Activated naive CD4-positive, alpha-beta T cell (primary cell): ENCODE measurements at places on chromosomes 5 and 9.

DNA sequence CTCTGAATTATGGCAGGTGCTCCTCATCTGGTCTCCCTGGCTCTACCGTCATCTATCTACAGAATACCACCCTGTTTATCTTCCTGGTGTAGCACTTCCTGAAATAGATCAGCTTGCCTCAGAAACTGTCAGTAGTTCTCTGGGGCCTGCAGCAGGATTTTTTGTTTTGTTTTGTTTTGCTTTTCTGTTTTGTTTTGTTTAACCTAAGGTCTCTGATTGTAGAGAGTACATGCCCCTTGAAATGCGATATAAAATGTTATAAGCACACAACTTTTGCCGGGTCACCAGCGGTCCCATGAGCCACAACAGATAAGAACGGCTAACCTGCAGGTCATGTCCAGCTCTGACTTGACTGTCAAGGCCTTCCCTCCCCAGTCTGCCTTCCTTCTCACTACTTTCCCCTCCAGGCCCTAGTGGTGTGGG is 26.6 kb upstream of the CREBRF start:
- no peak for DNase-seq

DNA sequence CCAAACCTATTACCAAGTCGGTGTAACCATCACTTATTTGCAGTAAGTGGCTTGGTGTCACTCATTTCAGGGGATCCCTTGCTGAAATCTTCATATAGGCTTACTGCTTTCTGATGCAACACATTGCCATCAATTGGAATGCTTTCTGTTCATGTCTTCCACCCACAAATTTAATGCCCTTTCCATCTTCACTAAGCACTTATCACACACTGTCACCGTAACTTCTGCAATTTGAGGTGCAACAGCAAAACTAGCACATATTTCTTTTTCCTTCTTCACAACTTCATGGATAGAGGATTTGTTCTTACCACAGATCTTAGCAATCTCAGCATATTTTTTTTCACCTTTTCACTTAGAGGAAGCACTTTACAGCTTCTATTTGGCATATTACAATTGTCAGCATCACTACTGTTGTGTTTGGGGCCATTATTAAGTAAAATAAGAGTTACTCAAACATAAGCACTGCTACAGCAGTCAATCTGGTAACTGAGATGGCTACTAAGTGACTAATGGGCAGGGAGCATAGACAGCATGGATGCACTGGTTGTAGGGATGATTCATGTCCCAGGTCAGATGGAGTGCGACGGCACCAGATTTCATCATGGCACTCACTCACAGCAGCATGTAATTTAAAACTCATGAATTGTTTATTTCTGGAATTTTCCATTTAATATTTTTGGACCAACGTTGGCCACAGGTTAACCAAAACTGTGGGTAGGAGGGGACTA is 70.1 kb downstream of the PIP5K1B start:
- DNase-seq, result no peak

GRCh38 chr5:139644001-139644456 is 4.1 kb upstream of the CXXC5 start:
- DNase-seq, result no peak

DNA sequence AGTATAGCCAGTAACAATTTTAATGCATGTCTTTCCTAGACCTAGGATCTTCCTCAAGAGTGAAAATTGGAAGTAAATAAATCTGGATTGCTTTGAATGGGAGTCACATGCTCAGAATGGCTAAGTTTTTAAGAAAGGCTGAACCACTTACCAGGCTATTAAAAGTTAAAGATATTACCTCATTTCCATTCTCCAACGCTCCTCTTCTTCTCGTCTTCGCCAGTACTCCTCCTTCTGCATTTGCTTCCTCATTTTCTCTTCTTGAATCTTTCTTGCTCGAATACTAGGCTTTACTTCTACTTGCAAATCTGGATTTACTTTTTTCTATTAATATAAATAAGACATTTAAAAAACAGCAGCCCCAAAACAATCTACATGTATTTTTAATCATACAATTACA is 49.6 kb downstream of the ZFR start:
- no peak for DNase-seq

- DNase-seq, result no peak
Observed at GRCh38 chr9:104997536-104997935, 69.6 kb upstream of the ABCA1 start.

- no peak for DNase-seq
Observed at GRCh38 chr9:69535911-69536310, 136.3 kb downstream of the APBA1 start.

- DNase-seq, result no peak
Observed at GRCh38 chr5:74059706-74060105, 433.7 kb downstream of the ARHGEF28 start.

DNA sequence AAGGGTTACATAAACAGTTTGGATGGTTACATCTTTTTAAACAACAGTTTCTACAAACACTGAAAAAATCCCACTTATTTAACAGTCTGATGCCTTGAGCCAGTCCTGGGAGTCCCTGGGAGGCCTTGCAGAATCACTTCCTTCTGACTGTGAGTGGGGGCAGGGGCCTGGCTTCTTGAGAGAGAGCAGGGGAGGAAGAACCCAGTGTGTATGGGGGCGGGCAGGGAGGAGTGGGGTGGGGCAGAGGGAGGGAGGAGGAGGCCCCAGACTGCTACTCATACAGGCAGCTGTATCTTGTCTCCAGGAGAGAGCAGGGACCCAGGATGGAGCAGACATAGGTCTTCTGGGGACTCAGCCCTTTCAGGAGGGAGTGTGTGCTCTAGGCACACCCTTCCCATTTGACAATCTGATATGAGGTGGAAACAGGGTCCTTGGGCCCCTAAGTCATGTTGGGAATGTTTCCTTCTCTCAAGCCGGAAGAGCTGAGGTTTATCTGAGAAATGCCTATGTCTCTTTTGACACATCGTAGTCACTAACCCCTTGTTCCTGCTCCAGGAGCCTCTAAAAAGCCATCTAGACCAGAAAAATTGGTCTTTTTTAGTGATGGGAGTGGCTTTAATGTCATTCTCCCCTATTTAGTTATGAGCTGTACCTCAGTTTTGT is 52.8 kb downstream of the IRF1 start:
- peak; percentile 50 for DNase-seq

GRCh38 chr5:113320273-113320780 is 114.5 kb downstream of the TSSK1B start:
- no peak for DNase-seq

DNA sequence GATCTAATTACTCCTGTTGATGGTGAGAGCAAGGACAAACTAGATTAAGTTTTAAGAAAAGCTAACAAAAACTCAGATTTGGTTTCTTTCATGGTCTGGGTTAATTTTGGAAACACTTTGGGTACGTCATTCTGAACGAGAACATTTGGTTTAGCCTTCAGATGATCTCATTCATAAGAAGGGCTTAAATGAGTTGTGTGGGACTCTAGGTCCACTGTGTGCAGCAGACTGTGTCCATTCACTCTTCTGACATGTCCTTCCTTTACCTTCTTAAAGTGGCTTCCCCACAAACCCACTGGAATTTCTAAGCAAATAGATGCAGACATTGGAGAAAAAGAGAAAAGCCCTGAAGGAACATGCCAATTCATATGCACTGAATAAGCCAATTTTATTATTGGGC is 96.8 kb downstream of the FBXO4 start:
- DNase-seq, result no peak

GRCh38 chr5:128378196-128378595 is 159.8 kb downstream of the FBN2 start:
- DNase-seq, result no peak

- no peak for DNase-seq
Observed at GRCh38 chr9:85155352-85155751, 485.8 kb downstream of the NTRK2 start.

DNA sequence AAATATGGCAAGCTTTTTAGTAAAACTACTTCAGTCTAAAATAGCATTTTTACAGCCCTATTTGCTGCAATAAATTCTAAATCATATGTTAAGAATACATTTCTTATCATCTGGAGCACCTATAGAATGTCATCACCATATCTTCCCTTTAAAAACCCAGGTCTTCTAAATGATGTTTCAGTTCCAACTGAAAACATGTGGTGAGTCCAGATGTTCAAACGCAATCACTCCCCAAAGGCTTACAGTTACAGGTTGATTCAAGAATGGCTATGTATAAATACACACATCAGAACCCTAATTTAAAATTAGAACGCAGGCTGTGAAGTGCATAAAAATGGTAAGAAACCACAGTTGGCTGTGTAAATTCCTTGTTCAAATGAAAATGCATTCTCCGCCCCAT is 796.3 kb downstream of the MAT2B start:
- DNase-seq, result no peak

DNA sequence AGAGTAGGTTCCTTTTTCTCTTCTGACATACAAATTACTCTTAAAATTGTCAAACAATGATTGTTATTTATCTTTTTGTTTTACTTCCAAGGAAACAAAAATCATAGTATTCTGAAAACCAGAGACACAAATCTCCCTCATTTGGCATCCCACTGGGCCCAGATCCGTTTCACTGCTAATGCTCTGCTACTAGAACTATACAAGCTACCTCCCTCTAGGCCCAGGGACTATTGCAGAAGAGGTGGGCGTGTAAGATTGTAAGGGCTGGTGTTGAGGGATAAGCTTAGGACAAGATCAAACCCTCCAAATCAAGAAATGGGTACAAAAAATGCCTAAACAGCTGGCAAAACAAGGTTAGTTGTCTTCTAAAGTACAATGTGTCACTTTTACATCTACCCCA is 928.9 kb upstream of the CDH10 start:
- DNase-seq, result no peak

DNA sequence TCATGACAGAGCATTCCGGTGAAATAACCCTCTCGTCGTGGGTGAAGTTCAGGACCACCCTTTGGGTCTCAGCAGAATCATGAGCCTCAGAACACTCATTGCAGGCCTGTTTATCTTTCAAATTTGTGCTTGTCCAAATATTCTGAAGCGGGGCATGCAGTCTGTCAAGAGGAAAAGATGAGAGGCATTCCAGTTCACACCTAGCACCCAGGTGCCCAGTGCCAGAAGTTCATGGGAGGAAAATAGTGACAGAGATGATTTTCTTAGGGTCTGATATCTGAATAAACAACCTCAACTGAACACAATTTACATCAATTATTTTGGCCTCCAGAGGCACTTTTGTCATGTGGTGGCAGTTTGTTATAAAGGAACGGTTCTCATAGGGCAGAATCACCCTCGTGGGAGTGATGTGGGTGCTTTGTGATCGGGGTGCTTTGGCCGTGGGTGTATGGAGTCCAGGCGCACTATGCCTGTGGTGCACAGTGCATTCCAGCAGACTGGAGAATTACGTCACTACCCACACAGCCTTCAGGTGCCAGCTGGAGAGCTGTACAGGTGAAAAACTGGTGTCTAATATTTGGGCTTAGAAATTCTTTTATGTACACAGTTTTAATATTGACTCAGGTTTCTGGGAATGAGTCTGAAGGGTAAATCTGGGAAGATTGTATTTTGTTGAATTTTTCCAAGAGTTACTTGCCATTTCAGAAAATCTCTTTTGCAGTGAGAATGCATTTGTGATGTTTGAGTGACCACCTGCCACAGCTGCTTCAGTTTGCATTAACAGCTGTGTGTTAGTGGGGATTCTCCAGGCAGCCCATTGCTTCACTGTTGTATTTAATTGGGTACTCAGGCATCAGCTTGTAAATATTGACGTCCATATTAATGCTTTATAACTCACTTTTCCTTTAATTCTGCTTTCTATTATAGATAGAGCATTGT is 289.3 kb downstream of the FANCC start:
- no peak for DNase-seq

DNA sequence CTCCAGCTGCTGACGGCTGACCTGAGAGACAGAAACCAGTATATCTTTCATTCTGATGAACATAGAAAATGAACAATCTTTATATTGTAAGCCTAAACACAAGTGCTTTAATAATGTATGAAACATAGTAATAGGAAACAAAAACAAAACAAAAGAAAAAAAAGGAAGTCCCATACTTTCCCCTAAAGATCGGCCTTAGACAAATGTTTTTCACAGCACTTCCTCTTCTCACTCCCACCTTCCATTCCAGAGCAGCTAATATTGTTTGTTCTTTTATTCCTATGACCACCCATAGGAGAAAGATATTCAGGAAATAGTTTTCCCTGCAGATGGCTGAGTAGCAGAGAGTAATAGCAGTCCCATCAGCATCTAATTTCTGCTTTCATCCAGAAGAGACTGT is 194.4 kb upstream of the SLC27A6 start:
- DNase-seq, result no peak

GRCh38 chr9:104858271-104858670 is 69.7 kb downstream of the ABCA1 start:
- DNase-seq, result no peak

GRCh38 chr5:67659288-67659687 is 462.7 kb upstream of the CD180 start:
- DNase-seq, result no peak

GRCh38 chr5:60485361-60485760 is 214.6 kb downstream of the DEPDC1B start:
- DNase-seq, result no peak

DNA sequence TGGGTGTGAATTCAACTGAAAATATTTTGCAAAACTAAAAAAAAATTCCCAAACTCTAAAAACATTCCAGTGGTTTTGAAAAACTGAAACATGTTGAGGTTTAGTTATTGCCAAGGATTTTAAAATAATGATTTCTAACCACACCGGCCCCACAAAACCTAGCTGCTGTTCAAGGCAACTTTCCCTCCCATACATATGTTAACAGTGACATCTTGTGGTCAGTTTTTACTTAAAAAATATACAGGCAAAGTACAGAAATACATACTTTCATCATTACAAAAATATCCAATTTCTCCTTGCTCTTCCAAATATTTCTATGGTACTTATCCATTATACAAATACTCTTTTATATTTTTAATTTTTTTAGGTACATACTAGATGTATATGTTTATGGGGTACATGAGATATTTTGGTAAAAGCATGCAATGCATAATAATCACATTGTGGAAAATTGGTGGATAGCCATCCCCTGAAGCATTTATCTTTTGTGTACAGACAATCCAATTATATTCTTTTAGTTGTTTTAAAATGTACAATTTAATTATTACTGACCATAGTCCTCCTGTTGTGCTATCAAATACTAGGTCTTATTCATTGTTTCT is 34.4 kb upstream of the MRPS30 start:
- DNase-seq, result no peak

DNA sequence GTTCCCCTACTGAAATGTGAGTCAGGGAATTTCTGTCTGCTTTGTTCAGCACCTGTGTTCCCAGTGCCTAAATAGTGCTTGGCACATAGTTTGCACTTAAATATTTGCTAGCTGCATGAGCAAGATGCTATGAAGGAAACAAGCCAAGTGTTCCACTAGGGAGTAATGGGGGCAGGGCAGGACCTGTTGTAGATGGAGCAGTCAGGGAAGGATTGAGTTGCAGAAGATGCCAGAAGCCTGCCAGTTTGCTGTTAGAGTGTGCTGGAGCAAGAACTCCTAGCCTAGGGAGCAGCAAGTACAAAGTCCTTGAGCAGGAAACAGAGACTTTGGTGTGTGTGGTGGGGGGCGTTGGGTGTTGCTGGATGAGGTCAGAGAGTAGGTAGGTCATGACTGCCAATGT is 87.5 kb downstream of the DAB2IP start:
- no peak for DNase-seq

- DNase-seq, result no peak
Observed at GRCh38 chr9:69577123-69577522, 95.0 kb downstream of the APBA1 start.
